Ovary (tissue), 10 donors: ENCODE measurements at places on chromosomes 1 and 21. TPM values are rescaled to one million over a fixed set of nuclear protein-coding genes. Genes with fewer than 3 reads are reported as not detected.

DNA sequence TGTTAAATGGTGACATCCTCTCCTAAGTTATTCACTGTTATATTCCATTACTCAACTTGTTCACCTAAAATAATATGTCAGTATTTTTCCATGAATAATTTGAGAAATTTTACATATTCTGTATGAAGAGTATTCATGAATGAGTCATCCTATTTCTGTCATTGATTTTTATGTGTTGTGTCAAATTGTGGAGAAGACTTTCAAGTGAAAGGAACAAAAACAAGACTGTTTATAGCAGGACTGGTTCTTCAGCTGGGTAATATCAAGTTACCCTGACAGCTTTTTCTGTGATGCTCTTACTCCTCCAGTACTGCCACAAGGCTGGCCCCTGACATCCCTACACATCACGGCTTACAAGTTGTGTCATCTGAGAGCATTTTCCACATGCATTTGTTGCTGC is 847.7 kb downstream of the NCAM2 start:
- H3K36me3 ChIP-seq: no peaks in the 10 kb centered on the region
- DNase-seq: no peak
- H3K27me3 ChIP-seq: no peaks in the 10 kb centered on the region
- H3K27ac ChIP-seq: no peak overlapping the region
- H3K4me1 ChIP-seq: no peaks in the 10 kb centered on the region

GRCh38 chr1:202590975-202591411 is 119.3 kb downstream of the SYT2 start:
- no peak for DNase-seq
- no peak overlapping the region for H3K27ac ChIP-seq
- no peaks in the 10 kb centered on the region for H3K27me3 ChIP-seq
- H3K4me1 ChIP-seq: peaks cover 12% of the 10 kb centered on the region
- H3K4me3 ChIP-seq: no peak overlapping the region
- H3K36me3 ChIP-seq: no peaks in the 10 kb centered on the region

DNA sequence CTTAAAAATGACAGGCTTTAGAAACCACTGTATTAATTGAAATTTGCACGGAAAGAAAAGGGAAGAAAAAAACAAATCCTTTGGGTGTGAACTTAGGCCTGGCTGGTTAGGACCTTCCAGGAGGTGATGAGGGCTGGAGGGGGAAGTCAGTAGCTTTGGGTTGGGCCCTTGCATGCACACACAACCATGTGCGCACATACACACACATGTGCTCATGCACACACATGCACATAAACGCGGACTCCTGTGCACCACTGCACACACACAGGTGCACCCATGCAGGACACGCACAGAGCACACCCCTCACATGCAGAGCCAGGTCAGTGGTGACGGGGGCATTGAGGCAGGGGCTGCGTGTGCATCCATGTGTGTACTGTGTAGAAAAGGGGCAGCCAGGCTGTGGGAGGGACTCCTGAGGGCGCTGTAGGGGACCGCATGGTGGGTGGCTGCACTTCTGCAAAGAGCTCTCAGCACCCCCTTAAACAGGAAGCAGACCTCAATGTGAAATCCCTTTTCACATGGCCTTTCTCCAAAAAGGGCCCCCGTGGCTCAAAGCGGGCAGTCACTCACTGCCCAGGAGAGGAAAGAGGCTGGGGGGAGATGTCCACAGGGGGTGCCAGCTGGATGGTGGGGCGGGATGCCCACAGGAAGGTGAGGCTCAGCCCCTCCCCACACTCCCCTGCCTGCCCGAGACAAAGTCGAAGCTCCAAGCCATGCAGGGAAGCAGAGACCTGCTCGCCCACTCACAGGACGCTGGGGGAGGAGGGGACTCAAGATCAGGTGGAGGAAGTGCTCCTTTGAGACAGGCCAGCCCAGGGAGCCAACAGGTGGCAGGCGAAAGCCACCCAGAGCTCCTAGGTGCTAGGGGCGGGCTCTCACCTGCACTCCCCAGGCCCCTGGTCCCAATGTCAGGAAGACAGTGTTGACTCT is 95.2 kb downstream of the ITPKB start:
- H3K27ac ChIP-seq: no peak overlapping the region
- H3K4me1 ChIP-seq: peaks cover 9% of the 10 kb centered on the region
- H3K4me3 ChIP-seq: no peak overlapping the region
- no peaks in the 10 kb centered on the region for H3K27me3 ChIP-seq
- no peaks in the 10 kb centered on the region for H3K36me3 ChIP-seq

- no peak overlapping the region for H3K4me3 ChIP-seq
- H3K27ac ChIP-seq: no peak overlapping the region
- H3K36me3 ChIP-seq: no peaks in the 10 kb centered on the region
- no peak for DNase-seq
- H3K27me3 ChIP-seq: no peaks in the 10 kb centered on the region
These were observed 30.8 kb downstream of the MRPL37 start for GRCh38 chr1:54230507-54231339.

- H3K4me3 ChIP-seq: no peak overlapping the region
- peaks cover 13% of the 10 kb centered on the region for H3K4me1 ChIP-seq
- no peaks in the 10 kb centered on the region for H3K27me3 ChIP-seq
- H3K36me3 ChIP-seq: no peaks in the 10 kb centered on the region
- DNase-seq: no peak
These were observed 56.4 kb downstream of the CACHD1 start for GRCh38 chr1:64526312-64526711.

- no peak overlapping the region for H3K4me3 ChIP-seq
- no peaks in the 10 kb centered on the region for H3K27me3 ChIP-seq
- DNase-seq: peak; percentile 90
- peaks cover 13% of the 10 kb centered on the region for H3K4me1 ChIP-seq
- no peaks in the 10 kb centered on the region for H3K36me3 ChIP-seq
These were observed 38.7 kb upstream of the EFHD2 start for GRCh38 chr1:15370781-15371520.

- H3K27me3 ChIP-seq: no peaks in the 10 kb centered on the region
- no peak overlapping the region for H3K4me3 ChIP-seq
- no peaks in the 10 kb centered on the region for H3K36me3 ChIP-seq
These were observed 39.8 kb downstream of the OLIG1 start for GRCh38 chr21:33109574-33110339.

TNFAIP8L2 gene
- total RNA-seq: 3.8 TPM

DNA sequence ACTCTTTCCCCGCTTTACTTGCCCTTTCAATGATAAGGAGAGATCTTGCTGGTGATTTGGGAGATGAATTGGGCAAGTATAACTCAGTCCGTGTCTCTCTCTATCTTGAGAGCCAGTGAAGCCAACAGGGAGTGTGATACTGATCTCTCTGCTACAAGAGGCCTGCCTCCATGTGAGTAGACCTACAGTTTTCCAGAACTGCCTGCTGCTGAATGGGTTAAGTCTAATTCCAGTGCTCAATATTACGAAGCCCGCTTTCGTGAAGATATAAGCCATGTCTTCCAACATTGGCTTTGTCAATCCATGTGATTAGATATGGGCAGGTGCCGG is 92.6 kb downstream of the ADCY10 start:
- DNase-seq: no peak
- H3K4me3 ChIP-seq: no peak overlapping the region
- no peaks in the 10 kb centered on the region for H3K27me3 ChIP-seq
- H3K4me1 ChIP-seq: peaks cover 2% of the 10 kb centered on the region
